ENCODE measurements at places on chromosomes 7 and 10.
A peak's percentile ranks its signal among the peaks of the same experiment; 100 is the strongest.

DNA sequence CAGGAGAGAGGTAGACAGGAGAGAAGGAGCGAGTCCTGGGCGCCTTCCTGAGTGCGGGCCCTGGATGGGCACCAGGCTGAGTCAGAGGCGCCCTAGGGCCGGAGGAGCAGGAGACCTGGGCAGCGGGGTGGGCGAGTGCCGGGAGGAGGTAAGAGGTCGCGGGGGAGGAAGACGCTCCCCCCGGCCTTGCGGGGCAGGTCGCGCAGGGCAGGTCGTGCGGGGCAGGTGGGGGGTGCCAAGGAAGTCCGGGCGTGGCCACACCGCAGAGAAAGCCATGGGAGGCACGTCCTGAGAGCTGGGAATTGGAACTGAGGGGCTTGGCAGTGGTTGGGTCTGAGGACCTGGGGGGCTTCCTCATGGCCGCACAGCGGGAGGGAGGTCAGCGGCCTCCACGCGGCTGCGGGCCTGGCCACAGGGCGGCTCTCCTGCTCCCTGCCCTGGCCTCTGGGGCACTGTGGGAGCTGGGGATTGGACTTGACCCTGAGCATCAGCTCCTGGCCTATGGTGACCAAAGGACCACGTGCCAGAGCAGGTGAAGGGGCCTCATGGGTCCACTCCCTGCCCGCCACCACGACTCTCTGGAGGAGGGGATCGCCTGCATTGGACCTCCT is 935 bp downstream of the MMP21 start:
- DNase-seq, result no peak

DNA sequence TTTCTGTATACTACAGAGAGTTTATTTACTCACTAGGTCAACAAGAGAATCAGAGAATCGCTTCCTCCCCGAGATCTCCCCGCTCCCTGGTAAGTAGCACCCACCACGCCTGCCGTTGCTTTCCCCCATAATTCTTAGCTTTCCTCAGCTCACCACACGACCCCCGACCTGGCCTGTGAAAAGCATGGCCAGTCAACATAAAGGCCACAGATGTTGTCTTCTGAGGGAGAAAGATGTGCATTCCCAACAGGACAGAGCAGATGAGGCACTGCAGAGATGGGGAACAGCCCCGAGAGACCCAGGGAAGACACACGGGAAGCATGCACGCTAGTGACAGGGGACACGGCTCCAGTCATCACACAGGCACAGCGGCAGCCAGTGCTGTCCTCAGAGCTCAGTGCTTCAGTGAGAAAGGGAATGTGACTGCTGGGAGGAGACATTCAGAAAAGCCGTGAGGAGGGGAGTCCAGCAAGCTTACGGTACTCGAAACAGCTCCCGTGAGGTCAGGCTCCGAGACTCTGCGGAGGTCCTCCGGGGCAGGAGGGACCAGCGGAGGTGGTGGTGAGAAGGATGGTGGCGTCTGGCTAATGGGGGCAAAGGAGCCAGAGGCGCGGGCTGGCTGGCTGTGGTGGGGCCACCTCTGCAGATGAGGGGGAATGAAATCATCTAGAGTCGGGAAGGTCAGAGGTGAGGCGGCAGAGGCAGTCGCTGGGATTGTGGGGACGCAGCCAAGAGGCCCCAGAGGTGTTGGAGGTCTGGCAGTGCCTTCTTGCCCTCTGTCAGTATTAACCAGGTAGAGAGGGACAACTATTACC is 123.4 kb upstream of the PDLIM1 start:
- DNase-seq, result no peak

DNA sequence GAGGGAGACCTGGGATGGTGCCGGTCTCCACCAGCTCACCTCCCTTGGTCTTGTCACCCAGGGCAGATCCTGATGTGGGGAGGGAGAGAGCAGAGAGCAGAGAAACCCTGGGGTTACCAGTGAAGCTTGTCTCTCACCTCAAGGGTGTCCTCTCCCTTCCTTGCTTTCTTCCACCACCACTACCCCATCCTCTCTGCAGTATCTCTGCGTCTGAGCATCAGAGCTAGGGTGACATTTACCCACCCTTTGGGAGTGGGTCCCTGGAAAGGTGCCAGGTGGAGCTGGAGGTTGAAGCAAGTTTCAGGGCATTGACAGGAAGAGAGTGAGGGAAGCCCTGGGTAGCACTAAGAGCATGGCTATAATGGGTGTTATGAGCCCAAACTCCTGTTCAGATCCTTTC is 75.2 kb upstream of the ANLN start:
- DNase-seq, result no peak

GRCh38 chr10:15871823-15872222 is 11.5 kb upstream of the MINDY3 start:
- no peak for DNase-seq

DNA sequence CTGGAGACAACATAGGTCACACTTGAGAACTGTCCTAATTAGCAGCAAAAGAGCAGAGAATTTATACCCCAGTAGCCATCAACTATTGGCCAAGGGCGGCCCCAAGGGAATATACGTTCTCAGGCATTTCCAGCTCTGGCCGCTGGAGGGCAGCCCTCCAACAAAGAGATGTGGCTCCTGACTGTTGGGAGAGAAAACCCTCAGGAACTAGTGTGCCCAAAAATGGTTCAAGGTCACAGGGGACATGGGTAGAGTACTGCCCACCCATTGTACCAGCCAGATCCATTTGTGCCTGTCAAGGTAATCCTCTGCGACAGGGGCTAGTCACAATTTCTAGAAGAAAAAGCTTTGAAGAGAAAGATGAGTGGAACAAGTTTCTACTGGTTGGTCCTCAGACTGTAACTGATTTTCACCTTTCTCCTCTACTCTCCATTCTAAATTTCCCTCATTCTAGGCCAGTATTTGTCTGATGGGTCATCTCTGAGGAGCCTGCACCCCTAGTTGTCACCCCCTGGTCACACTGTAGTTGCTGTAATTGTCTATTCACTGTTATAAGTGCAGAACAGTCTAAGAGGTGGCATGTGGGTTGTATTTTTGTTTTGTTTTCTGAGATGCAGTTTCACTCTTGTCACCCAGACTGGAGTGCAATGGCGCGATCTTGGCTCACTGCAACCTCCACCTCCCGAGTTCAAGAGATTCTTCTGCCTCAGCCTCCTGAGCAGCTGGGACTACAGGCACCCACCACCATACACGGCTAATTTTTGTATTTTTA is 14.7 kb upstream of the C7orf33 start:
- peak; percentile 33 for DNase-seq

DNA sequence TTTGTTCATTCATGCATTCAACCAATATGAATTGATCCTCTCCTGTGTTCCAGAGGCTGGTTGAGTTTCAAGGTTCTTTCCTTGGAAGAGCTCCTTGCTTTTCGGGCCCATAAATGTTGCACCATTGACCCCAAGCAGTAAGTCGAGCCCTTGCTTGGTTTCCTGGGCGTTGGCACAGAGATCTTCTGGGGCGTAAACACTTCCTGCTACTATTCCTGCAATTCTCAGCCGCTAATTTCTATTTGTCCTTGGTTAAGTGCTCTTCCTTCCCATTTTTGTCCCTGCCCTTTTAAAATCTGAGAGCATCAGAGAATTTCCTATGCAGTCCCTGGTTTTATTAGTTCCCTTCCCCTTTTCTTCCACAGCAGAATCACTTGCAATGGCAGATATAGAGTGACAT is 44.1 kb upstream of the ADRB1 start:
- DNase-seq, result no peak
